H9 (cell line): ENCODE measurements at places on chromosomes 6 and 20. TPM values are rescaled to one million over a fixed set of nuclear protein-coding genes. Genes with fewer than 3 reads are reported as not detected.

The RAET1L gene
- total RNA-seq, result not detected in 2 replicates

The FUT9 gene
- total RNA-seq, result 0.97 and 1.6 TPM in 2 replicates

The SASH1 gene
- total RNA-seq, result 29.7 and 33.2 TPM in 2 replicates

The PET117 gene
- 24.1 and 25.0 TPM in 2 replicates for total RNA-seq

The THBS2 gene
- 14.7 and 15.5 TPM in 2 replicates for total RNA-seq

The ANKRD60 gene
- total RNA-seq, result not detected in 2 replicates

The ACSS2 gene
- total RNA-seq, result 12.2 and 15.4 TPM in 2 replicates

The CABLES2 gene
- 10.8 and 11.0 TPM in 2 replicates for total RNA-seq

The LPIN3 gene
- total RNA-seq, result 3.8 and 4.2 TPM in 2 replicates

The CD24 gene
- 1,507 and 1,551 TPM in 2 replicates for total RNA-seq

The RNF5 gene
- 116 and 126 TPM in 2 replicates for total RNA-seq

The SEMG1 gene
- 1.4 and 2.0 TPM in 2 replicates for total RNA-seq
